Activated CD4-positive, CD25-positive, alpha-beta regulatory T cell treated with anti-CD3 and anti-CD28 coated beads, Interleukin-2, amount 50 U/mL, for 24 hours (primary cell): ENCODE measurements at places on chromosomes 11 and 22.

DNA sequence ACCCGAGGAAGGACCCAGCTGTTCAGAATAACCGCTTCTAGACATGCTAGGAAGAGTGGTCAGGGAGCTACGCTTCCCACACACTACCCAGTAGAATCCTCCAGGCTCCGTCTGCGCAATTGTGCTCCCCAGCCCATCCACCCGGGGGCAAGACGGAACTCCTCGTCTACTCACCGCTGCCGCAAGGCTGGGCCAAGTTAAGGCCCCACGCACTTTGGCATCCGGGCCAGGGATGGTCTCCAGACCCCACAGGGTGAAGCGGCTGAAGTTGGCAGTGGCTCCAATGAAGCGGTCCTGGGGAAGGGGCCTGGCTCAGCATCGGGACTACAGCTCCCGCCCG, 757 bp downstream of the RNASEH2C start:
- peak; percentile 8 for ATAC-seq

DNA sequence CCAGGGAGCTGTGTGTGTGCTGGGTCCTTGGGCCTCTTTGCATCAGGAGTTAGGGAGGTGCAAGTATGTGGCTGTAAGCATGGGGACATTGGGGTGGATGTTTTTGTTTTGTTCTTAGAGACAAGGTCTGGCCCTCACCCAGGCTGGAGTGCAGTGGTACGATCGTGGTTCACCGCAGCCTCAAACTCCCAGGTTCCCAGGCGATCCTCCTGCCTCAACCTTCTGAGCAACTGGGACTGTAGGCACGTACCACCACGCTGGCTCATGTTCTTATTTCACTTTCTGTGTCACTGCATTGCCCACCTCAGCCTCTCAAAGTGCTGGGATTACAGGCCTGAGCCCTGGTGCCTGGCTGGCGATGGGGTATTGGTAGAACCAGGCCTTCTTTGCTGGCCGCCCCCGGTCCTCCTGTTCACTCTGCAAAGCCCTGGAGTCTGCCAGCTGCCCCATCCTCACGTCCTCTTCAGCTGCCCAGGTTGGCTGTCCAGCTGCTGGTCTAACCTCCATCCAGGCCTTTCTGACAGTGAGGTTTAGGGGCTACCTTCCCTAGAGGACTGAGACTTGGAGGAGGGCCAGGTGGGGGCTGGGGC, 851 bp upstream of the GRAMD4 start:
- no peak for ATAC-seq

DNA sequence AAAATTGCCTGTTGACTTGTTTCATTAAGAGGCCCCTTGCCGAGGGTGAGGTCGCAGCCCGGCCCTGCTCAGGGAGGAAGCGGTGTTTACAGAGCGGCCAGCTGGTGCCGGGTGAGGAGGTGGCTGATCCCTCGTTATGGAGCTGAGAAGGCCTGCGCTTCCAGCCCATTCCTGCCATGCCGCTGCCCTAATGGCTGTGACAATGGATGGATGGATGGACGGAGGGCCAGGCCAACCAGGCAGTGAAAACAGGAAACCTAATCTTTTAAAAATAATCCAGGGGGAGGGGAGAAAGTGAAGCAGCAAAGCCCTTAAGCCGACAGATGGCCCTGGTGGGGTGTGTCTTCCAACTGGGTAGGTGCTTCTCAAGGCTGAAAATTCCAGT, 38.5 kb downstream of the BCR start:
- ATAC-seq = no peak

DNA sequence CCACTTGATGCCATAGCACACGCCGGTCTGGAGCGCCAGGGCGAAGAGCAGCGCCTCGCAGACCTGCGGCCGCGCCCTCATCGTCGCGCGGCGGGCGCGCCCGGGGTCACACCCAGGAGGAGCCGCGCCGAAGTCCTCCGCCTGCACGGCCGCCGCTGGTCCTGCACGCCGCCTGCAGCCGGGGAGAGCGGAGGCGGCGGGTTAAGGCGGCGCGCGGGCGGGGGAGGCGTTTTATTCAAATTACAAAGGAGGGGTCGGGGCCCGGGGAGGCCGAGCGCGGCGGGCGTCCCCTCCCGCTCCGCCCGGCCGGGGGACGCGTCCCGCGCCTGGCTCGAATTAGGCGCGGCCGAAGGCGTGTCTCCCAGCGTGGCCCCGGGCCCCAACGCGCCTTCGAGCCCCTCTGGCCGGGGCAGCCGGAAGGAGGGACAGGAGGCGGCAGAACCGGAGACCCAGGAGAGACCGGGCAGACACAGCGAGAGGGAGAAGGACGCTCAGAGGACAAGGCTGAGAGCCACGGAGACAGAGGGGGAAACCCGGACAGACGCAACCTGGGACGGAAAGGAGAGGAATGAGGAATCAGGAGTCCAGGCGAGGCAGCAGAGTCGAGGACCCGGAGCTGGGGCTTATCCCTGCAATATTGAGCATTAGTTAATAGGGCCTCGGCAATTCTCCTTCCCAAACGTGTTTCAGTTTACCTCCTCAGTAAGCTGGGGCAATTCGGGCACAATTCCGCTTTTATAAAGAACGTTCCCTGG, at the start of gene WNT11:
WNT11 (minus strand) TSS at position 176 of the 755 bp plus-strand sequence; CDS start at position 81, 95 bp downstream.
- peak; percentile 19 for ATAC-seq

GRCh38 chr11:116830184-116830912, 641 bp downstream of the APOC3 start:
- ATAC-seq = no peak

DNA sequence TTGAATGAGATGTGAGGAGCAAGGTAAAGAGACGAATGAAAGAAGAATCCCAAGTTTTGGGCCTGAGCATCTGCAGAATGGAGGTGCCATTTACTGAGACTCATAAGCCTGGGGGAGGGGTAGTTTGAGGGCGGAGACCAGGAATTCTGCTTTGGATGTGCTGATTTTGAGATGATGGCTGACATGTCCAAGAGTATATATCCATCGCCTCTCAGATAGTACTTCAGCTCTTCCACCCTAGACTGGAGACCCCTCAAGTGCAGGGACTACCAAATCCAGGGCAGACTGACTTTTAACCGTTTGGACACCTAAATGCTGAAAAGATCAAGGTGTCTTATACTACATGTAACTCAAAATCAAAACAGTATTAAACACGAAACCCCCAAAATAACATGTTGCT, 1.3 kb upstream of the SDF2L1 start:
- ATAC-seq = no peak

DNA sequence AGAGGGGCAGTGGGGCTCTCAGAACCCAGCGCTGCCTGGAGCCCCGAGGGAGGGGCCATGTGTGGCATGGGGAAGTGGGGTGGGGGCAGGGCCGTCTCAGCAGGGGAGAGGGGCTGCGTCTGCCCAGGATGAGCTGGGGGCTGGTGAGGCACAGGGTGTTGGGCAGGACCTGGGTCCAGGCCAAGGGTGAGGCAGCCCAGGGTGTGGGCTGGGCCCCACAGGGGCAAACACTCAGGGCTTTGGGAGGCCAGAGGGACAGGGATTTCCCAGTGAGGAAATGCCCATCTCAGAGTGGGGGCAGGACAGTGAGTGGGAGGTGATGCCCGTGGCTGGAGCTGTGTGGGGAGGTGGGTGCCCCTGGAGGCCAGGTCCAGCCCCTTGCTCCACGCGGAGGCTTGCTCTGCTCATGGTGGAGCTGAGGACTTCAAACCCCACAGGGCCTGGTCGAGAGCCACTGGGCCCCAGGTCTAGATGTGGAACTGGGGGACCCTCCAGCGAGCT, 5.4 kb downstream of the PLXNB2 start:
- no peak for ATAC-seq

GRCh38 chr11:76776472-76776871, 6.7 kb upstream of the TSKU start:
- ATAC-seq = no peak

DNA sequence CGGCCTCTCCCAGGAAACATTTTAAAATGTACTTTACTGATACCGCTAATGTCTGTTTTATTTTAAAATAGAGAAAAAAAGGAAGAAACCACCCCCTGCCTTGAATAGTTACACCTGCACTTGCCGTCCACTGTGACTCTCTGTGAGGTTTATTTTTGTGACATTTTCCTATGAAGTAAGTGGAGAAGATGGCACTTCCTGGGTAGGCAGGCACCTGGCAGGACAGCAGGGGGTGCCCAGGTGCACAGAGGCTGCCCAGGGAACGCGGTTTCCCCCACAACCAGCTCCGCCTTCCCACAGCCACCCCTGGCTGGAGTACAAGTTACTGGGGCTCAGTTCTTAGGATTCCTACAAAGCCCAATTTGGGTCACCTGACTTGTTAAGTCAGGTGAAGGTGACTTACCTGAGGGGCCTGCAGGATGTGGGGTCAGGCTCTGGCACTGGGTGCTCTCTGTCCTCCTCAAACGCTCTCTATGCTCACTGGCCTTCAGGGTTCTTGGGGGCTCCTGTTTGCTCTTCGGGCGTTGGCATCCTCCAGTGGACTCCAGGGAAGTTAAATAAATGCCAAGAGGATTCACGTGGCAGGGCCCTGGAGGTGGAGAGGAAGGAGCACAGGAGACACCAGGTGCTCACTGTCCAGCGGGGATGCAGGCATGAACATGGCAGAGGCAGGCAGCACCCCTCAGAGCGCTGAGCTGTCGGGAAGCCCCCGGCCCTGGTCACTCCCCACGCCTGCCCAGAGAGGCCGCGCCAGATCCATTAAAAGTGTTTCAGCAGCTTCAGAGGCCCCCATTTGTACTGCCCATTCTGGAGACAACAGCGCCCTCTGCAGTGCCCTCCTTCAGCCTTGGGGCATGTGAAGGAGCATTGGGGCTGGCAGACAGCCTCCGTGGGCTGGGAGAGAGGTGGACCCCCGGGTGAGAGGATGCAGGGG, 1021.2 kb downstream of the TBC1D22A start:
- ATAC-seq = no peak

GRCh38 chr11:12606597-12606996, 67.6 kb upstream of the TEAD1 start:
- no peak for ATAC-seq

DNA sequence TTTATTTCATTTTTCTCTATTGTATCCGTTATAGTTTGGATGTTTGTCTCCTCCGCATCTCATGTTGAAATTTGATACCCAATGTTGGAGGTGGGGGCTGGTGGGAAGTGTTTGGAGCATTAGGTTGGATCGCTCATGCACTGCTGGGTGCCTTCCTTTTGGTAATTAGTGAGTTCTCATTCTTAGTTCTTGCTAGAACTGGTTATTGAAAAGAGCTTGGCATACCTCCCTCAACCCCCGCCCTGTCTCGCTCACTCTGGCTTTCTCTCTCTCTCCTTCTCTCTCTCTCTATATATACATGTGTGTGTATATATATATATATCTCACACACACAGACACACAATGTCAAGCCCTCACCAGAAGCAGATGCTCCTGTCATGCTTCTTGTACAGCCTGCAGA, 978.7 kb downstream of the DLG2 start:
- ATAC-seq = no peak

DNA sequence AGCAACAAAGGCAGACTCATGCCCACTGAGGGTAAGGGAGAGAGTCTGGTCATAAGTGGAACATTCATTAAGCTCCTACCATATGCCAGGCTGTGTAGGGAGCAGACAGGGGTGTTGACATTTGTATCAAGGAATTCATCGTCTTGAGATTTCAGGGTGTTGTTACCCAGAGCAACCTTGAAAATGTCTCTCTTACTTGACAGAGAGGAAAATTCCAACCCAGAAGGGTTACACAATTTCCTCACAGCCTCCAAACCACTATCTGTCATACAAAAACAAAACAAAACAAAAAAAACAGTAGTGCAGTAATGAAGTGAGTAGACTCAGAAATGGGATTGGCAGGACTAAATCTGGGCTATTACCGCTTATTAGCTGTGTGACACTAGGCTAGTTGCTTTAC, 113.2 kb downstream of the MIAT start:
- ATAC-seq = no peak

DNA sequence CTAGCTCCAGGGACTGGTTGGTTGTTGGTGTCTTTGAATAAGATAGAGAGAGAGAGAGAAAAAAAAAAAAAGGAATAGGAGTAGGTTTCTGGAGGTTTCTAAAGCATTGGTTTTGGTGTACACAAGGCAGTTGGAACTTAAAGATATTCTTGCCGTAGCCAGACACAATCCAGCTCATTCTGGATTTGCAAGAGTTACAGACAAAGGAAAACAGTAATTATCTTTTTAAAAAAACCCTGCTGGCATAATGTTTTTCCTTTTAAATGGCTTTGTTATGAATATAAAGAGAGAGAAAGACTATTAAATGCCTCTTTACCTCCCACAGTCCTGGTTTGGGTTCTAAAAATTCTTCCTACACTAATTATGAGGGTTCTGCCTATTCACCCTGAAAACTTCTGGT, 120.4 kb upstream of the RAG2 start:
- no peak for ATAC-seq

DNA sequence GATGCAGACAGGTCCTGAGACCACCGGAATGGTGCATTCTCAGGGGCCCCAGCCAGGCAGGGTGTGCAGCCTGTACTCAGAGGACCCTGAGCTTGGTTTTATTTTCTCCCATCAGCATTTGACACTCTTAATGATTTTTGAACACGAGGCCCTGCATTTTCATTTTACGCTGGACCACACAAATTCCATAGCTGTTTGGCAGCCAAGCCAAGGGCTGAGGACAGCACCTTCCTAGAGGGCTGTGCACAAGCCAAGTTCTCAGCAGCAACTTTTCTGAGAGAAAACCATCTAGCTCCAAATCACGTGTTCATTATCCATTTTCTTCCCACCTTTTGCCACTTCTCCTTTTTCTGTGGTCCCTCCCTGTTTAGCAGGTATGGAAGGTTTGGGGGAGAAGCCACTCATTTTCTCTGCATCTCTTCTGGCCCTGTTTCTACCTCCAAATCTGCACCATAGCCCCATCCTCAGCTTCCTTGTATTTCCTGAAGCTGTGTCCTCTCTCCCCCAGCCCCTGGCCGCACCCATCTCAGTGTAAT, 60.4 kb downstream of the TRAF6 start:
- ATAC-seq = no peak

DNA sequence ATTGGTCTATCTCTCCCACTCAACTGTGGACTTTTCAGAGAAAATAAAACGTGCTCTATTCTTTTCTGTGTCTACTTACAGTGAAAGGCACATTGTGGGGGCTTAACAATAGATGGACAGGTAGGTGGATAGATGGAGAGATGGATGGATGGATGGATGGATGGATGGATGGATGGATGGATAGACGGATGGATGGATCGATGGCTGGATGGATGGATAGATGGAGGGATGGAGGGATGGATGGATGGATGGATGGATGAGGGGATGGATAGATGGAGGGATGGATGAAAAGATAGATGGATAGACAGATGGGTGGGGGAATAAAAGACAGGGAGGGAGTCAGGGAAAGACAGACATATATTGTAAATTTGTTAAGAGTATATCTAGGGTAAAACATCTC, 14.2 kb upstream of the SLC1A2 start:
- no peak for ATAC-seq

- peak; percentile 98 for ATAC-seq
Observed at GRCh38 chr11:47797633-47798032, 30.5 kb upstream of the FNBP4 start.

DNA sequence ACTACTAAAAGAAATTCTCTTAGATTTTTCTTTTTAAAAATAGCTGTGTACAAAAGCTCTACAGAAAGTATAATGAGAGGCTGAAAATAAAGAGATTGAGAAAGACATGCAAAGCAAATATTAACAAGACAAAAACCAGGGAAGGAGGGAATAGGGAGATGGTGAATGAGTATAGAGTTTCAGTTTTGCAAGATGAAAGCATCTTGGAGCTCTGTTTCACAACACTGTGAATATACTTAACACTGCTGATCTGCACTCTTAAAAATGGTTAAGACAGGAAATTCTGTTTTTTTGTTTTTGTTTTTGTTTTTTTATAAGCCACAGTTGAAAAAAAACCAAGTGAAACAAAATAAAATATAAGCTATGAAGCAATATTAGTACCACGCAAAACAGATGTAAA, 5.5 kb downstream of the TMEM218 start:
- ATAC-seq = no peak

GRCh38 chr11:9639985-9640384, 23.9 kb upstream of the SWAP70 start:
- ATAC-seq = no peak

GRCh38 chr11:130585545-130585944, 137.1 kb downstream of the ADAMTS15 start:
- ATAC-seq = no peak
